Fibroblast of skin of abdomen (primary cell): ENCODE measurements at places on chromosomes 7 and 10.

- no peak for DNase-seq
These were observed 153.3 kb downstream of the WDR37 start for GRCh38 chr10:1209355-1209979.

GRCh38 chr10:310976-311639 lies 175.9 kb downstream of the ZMYND11 start:
- DNase-seq, result peak; percentile 75

GRCh38 chr7:92815412-92815811 lies 21.0 kb downstream of the CDK6 start:
- DNase-seq, result no peak

DNA sequence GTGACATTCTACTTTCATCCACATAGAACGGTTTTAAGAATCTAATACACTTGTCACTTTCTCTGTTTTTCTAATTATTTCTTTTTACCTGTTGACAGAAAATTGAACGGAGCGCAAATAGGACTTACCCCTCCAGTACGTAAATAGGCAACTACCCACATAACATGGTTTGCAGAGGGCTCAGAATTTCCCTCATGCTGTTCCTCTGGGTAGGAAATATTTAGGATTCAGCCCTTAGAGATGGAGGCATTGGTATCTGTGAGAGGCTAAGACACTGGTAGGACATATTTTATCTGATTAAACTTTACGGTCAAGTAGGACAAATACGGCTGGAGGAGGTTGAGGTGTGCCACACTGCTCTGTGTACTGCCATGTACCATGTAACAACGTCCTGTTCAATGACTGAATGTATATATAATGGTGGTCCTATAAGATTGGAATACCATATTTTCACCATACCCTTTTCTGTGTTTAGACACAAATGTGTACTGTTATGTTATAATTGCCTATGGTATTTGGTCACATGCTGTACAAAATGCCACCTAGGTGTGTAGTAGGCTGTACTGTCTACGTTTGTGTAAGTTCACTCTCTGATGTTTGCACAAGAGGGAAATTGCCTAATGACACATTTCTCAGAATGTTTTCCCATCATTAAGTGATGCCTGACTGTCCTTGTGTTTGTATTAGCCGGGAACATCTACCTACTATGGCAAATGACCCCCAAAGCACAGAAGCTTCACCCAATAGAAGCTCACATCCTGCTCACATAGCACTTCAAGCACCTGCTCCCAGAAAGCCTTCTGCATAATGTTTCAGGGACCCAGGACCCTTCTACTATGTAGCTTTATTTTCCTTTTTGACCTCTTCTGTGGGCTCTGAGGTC lies 429.4 kb upstream of the AKR1E2 start:
- no peak for DNase-seq

DNA sequence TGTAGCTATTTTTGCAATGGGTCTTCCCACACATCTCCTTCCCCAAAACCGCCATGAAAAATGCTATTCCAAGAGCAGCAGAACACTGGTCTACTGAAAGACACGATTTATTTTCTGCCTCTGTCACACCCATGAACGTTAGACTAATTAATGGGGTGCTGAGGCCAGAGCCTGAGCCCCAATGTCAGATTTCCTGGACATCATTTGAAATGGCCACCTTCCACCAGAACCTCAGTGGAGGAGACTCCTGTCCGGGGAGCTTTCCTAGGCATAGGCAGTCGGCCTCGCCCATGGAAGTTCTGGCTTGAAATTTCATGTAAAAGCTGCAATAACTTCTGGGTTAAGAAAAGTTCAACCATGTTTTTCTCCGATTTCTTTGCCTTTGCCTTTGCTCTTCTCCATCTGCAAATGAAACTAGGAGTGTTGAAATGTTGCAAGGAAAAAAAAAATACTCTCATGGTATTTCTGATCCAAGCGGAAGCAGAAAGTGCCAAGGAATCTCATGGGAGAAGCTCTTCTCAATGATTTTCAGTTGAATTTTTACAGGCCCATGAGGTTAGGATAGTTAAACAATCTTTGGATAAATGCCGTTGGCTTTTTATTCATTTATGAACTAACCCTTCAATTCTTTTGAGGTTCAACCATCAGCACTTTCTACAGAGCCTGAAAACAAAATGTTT lies 570.8 kb upstream of the MGMT start:
- DNase-seq, result no peak

- no peak for DNase-seq
These were observed 34.9 kb downstream of the VWA2 start for GRCh38 chr10:114273910-114274309.

DNA sequence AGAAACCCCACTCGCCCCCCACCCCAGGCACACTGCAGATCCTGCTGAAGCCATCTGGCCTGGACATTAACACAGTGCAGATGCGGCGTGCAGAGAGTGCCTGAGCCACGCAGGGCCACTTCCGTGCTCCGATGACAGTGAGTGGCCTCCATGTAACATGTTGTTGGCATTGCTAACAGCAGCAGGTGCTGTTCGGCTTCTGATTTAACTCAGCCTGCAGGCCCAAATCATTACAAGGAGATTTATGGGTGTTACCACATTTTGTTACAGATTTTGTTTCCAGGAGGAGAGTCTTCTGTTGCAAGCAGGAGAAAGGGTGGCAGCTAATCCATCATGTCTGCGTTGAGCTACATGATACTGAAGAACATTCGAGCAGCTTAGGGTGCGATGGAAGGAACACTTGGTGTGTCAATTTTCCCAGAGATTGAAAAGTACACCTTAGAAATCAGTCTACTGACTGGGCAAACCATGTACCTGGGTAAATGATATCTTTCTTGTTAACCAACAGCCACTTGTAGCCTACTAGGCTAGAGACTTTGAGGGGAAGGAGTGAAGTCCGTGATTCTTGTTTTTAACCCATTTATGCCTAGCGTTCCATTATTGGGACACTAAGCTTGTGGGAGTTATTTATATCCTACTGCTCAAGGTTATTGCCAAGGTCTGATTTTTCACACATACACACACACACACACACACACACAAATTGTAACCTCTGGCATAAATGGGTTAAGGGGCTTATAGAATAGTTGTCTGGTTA lies 90.0 kb downstream of the JCAD start:
- DNase-seq, result no peak

DNA sequence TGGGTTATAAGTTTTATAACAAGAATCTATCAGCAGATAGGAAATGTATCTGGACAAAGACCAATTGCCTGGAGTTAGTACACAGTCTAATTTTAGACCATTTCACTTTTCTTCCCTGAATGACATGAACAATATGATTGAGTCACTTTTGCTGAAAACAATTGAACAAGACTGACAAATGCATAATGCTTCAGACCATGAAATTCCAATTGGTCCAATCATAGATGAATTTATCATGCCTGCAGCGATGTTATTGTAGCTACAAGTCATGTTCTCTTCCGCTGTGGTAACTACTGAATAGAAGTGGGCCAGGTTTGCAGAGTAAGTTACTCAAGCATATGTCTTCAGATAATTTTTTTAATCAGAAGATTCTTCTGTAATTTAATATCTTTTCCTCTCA lies 73.4 kb downstream of the VSTM2A start:
- no peak for DNase-seq

GRCh38 chr10:107444443-107444842 lies 279.9 kb upstream of the SORCS1 start:
- DNase-seq, result no peak

- DNase-seq, result no peak
These were observed 59.6 kb downstream of the BLNK start for GRCh38 chr10:96211764-96212163.

- peak; percentile 94 for DNase-seq
These were observed 24.0 kb upstream of the EIF5AL1 start for GRCh38 chr10:79488336-79488735.

DNA sequence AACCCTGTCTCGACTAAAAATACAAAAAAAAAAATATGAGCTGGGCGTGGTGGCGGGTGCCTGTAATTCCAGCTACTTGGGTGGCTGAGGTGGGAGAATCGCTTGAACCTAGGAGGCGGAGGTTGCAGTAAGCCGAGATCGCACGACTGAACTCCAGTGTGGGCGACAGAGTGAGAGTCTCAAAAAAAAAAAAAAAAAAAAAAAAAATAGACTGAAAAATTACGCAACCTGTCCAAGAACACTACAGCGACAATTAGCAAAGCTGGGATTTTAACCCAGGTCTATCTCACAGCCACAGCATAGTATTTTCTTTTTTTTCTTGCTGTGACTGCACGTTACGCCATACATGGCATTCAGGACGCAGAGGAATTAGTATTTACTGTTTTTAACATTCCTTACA lies 1.1 kb upstream of the RABGEF1 start:
- DNase-seq, result no peak

DNA sequence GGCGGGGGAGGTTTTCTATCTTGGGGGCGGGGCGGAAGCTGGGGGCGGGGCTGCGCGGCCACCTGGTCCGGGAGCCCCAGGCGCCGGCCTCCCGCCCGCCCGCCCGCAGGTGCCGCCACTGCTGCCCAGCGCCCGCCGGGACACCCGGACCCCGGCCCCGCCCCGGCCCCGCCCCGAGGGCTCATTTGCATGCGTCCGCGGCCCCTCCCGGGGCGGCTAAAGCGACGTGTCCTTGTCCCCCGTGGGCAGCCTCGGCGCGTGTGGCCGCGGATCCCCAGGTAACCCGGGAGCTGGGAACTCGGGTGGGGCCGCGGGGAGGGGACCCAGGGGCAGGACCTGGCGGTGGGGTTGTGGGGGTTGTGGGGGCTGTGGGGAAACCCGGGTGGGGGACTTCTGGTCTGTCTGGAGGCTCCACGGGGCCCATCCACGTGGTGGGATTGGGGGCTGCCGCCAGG lies at the start of gene BHLHA15:
BHLHA15 (plus strand) TSS at position 219 of the 455 bp plus-strand sequence. CDS start 871 bp downstream, outside the sequence.
- no peak for DNase-seq

GRCh38 chr7:69192134-69192533 lies 406.1 kb upstream of the AUTS2 start:
- no peak for DNase-seq

GRCh38 chr10:4255751-4256150 lies 470.7 kb upstream of the KLF6 start:
- DNase-seq, result no peak

DNA sequence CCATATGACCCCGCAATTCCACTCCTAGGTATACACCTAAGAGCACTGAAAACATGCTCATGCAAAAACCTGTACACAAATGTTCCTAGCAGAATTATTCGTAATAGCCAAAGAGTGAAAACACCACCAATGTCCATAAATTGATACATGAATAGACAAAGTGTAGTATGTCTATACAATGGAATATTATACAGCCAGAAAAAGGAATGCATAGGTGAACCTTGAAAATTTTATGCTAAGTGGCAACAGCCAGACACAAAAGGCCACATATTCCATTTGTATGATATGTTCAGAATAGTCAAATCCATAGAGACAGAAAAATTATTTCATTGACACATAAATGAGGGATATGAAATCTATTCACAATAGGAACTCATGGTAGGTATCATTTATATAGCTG lies 81.0 kb upstream of the NOBOX start:
- no peak for DNase-seq

DNA sequence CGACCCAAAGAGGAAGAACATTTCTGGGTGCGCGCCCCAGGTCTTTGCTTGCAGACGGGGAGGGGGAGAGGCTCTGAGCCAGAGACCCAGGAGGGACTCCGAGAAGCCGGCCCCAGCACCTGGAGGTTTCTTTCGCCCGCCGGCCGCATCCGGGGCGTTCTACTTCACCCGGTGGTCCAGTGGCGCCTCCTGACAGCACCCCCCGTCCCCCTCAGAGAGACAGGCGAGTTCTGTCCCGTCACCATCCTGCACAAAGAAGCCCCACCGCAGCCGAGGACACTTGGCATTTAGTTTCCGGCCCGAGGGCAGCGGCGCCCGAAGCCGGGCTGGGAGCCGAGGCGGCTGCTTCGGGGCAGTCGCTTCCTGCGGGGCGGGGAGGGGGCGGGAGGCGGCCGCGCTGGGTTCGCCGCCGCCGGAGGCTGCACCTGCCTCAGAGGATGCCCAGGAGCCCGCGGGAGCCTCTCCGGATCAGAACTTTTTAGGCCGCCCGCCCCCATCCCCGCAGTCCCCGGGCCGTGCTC lies at the start of gene TMEM178B:
TMEM178B (plus strand) TSS at position 424 of the 521 bp plus-strand sequence.
- no peak for DNase-seq

GRCh38 chr7:85392326-85392725 lies 205.5 kb upstream of the SEMA3D start:
- no peak for DNase-seq

DNA sequence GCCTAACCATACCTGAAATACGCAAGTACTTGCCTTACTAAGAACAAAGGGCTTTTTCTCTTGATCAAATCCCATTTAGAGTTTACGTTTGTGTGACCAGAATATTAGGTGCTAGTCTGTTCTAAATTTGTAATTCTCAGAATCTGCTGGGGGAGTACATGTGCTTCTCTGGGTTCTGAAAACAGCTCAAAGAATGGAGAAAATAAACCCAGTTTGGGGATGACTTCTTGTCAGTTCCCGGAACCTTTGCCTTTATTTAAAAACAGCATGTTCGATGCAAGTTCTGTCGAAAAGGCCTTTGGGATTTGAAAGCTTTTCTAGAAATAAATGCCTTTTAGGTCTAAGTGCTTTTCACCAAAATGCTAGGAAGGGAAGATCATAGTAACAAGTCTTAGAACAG lies 147.0 kb downstream of the ARID5B start:
- no peak for DNase-seq

DNA sequence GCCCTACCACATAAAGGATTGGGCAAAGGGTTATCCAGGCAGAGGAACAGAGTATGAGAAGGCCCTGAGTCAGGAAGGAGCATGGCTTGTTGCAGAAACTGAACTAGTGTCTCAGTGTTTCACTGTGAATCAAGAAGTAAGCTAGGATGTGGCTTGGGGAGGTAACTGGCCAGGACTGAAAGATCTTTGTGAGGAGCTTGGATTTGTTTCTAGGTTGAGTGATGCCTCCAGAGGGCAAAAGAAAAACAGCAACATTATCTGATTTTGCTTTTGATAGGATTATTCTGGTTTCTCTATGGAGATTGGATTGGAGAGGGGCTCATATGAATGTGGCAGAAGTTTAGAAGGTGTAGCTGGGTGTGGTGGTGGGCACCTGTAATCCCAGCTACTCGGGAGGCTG lies 137.9 kb upstream of the HDAC9 start:
- DNase-seq, result no peak

GRCh38 chr7:140992422-140992821 lies 22.3 kb downstream of the MRPS33 start:
- no peak for DNase-seq

DNA sequence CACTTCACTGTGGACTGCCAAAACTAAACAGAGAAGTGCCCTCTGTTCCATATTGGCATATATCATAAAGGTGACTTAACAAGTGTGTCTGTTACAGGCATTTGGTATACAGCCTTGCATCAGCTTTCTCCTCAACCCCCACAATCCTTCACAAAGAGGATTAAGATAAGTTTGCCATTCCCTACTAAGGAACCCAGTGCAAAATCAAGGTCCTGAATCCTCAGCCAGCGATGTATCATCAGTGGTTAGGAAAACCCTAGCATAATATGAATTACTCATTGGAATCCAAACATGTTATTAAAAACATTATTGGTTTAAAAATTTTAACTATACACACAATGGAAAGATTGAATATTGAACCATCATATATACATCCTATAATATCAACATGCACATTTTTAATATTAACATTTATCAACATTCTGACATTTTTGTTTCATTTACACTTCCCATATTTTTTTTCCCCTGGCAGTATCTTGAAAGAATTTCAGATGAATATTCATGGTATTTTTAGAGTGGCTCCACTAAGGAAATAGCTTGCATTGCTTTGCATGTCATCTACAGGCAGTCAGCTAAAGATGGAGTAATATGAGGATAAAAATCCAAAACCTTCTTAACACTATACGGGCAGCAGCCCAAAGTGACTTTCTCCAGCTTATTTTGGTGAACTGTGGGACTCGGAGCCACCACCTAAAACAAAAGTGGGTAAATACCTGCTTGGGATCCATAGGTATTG lies 215.6 kb upstream of the CHRM2 start:
- DNase-seq, result peak; percentile 10
